Activated CD4-positive, alpha-beta T cell treated with anti-CD3 and anti-CD28 coated beads for 24 hours (primary cell): ENCODE measurements at places on chromosomes 13 and 19.

DNA sequence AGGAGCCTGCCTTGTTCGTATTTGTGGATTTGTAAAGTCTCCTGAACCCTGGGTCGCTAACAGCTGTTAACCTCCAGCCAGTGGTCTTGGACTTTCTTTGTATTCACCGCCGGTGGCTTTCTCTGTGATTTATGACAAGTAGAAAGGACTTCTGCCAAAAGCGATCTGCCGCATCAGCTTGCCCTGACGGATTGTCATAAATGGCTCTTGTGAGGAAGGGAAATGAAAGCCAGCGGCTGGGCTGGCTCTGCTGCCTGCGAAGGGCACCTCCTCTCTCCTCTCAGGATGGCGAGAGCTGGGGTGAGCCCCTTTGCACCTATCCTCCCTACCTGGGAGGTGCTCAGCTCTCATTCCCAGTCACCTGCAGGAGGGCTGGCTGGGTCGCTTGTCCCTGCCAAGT, 25.6 kb downstream of the DHRS12 start:
- DNase-seq: no peak

DNA sequence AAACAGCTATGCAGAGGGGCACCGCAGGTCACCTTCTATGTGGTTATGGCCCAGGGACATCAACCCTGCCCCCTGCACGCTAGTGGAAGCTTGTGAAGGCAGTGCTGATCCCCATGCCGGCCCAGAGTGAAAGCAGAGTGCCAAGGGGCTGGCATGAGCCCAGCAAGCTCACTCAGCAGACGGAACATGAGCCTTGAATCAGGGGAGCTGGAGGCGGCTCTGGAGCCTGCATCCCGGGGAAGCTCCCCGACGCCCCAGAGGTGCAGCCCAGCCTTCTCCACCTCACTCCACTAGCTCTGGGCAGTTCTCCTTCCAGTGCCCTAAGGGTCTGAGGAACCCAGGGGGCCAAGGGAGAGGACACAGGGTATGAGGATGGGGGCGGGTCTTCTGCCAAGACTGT, 19.0 kb upstream of the ISYNA1 start:
- DNase-seq: no peak

DNA sequence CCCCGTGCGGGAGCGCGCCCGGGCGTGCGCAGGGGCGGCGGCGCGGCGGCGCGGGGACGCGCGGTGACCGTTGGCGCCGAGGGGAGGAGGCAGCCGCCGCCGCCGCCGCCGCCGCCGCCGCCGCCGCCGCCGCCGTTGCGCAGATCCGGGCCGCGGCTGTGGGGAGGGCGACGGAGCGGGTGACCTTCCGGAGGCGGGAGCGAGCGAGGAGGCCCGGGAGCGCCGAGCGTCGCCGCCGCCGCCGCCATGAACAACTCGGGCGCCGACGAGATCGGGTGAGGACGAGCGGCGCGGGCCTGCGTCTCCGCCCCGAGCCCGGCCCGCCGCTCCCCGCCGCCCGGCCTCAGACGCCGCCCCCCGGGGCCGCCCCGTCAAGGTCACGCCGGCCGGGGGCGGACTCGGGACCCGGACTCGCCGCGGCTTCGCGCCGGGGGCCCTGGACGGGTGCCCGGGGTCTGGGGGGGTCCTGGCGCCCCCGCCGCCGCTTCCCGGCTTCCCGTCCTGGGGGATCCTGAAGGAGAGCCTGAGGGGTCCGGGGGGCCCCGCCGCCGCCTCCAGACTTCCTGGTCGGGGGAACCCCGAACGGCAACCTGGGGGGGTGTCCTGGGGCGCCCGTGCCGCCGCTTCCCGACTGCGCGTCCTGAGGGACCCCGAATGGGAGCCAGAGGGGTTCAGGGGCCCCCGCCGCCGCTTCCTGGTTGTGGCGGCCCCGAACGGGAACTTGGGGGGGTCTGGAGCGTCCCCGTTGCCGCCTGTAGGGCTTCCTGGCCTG, at the start of gene DAZAP1:
TSS of gene DAZAP1 (plus strand) at position 59 of the 772 bp plus-strand sequence. CDS start at position 247, 188 bp downstream.
- DNase-seq: no peak

GRCh38 chr13:32889986-32890565, 126.1 kb upstream of the KL start:
- DNase-seq: no peak

DNA sequence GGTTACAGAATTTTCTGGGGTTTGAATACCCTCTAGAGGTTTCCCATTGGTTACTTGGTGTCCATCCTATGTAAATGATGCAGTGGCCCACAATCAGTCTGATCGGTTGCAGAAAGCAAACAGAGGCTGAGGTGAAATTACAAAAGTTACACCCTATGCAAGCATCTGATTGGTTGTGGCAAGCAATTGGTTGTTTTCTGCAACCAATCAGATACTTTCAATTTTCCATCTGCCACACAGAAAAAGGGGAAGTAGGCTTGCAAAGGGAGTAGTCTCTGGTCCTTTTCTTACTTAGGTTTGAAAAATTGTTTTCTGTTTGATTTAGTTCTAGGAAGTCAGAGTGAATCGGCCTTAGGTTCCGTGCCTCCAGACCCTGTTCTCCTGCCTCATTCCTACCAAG, 93.1 kb downstream of the WTIP start:
- no peak for DNase-seq

GRCh38 chr13:95155093-95155492, 146.2 kb downstream of the ABCC4 start:
- no peak for DNase-seq

DNA sequence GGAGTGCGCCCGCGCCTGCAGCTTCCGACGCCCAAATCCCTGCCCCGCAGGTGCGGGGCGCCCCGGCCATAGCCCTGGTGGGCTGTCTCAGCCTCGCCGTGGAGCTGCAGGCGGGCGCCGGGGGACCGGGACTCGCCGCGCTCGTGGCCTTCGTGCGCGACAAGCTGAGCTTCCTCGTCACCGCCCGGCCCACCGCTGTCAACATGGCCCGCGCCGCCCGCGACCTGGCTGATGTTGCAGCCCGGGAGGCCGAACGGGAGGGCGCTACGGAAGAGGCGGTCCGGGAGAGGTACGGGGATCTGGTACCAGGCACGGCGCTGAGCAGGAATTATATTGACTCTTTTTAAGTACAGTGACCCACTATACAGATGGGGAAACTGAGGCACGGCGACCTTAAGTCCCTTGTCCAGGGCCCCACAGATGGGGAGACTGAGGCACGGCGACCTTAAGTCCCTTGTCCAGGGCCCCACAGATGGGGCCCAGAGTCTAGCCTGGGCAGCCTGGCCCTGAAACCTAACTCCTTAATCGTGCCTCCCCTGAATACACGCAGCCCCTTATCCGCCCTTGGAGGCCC, 586 bp downstream of the MRI1 start:
- no peak for DNase-seq

DNA sequence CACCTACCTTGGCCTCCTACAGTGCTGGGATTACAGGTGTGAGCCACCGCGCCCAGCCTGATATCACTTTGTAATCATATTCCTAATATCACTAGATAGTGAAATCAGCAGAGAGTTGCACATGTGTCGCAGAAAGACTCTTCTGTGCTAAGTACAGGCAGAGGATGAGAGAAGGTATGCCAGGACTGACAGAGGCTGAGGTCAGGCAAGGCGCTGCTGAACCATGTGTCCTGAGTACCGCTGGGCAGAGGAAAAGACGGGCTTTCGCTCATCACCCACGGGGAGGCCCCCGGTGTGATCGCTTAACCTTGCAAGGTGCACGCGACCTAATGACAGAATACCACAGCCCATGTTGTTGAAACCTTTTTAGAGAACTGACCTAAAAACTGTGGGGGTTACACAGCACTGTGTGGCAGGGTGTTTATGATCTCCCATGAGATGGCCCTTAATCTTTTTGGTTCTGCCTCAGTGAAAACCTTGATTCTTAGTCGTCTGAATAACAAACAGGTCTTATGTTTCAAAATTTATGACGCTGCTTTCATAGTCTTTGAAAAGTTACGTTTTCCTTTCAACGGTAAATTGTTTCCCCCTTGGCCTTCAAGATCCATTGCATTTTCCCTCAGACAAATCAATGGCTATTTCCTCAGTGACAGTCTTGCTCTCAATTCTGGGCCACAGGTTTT, 12.2 kb downstream of the GJA3 start:
- no peak for DNase-seq

- no peak for DNase-seq
These were observed 4.2 kb downstream of the TUBGCP3 start for GRCh38 chr13:112583592-112584277.

GRCh38 chr19:58356766-58357480, 3.6 kb upstream of the A1BG start:
- no peak for DNase-seq

DNA sequence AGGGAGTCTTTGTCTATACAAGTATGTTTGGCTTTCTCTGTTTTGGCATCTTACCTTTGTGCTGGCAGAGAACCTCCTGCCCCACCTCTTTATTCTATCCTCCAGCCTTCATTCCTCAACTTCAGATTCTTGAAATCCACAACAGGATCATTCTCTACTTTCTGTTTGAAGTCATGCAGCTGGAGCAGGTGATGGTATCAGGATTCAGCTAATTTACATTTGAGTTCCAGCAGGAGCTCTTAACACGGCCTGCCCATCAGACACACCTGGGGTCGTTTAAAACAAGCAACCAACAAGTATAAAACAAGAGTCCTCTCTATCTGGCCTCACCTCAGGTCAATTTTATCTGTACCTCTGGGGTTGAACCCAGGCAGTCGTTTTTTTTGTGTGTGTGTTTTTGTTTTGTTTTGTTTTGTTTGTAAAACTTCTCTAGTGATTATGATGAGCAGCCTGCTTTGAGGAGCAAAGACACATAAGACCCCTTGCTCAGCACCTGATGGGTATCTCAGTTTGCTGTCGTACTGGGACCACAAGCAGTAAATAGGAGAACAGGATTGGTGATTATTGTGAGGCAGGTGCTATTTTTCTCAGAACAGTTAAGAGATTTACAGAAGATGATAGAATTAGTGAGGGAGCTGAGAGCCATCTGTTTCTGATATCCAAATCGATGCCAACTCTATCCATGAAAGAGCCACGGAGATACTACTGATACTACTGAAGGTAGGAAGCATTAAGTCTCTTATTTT, 78.4 kb downstream of the GPC6 start:
- DNase-seq: no peak

- DNase-seq: no peak
These were observed 52.1 kb upstream of the USPL1 start for GRCh38 chr13:30565658-30566057.

- no peak for DNase-seq
These were observed 56.1 kb upstream of the SERPINE3 start for GRCh38 chr13:51283371-51283770.

GRCh38 chr13:73228546-73228945, 169.7 kb downstream of the KLF5 start:
- no peak for DNase-seq

- no peak for DNase-seq
These were observed 1968.9 kb downstream of the PCDH9 start for GRCh38 chr13:65260946-65261891.

DNA sequence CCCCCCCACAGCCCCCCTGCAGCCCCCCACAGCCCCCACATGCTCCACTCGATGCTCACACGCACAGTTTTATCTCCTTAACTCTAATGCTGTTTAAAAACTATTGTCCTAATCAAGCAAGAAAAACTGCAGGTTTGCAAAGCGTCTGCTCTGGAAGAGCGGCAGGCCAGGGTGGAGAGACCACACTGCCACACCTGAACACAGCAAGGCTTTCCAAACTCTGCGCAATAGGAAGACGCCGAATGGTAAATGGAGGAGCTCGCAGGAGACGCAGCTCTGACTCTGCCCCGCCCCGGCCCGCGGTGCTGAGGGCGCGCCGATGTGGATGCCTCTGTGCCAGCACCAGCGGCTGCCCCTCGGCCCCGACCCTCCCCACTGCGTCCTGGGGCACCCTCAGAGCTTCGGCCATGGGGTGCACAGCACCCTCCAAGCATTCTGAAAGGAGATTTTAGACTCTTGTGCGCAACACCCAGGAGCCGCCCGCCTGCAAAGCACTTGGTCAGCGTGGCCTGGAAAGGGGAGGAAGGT, 32.4 kb downstream of the RASA3 start:
- no peak for DNase-seq

- no peak for DNase-seq
These were observed 38.4 kb downstream of the SMIM24 start for GRCh38 chr19:3441986-3442329.

- DNase-seq: no peak
These were observed 169.5 kb upstream of the UFM1 start for GRCh38 chr13:38180126-38180525.

GRCh38 chr19:17125062-17125727, 49.6 kb downstream of the MYO9B start:
- DNase-seq: no peak
